GM04503 (cell line): ENCODE measurements at places on chromosomes 13 and 19.

GRCh38 chr13:109977212-109977968, 191.0 kb upstream of the IRS2 start:
- no peak for DNase-seq

- no peak for DNase-seq
Measured at GRCh38 chr13:24214528-24214927, 54.0 kb downstream of the SPATA13 start.

DNA sequence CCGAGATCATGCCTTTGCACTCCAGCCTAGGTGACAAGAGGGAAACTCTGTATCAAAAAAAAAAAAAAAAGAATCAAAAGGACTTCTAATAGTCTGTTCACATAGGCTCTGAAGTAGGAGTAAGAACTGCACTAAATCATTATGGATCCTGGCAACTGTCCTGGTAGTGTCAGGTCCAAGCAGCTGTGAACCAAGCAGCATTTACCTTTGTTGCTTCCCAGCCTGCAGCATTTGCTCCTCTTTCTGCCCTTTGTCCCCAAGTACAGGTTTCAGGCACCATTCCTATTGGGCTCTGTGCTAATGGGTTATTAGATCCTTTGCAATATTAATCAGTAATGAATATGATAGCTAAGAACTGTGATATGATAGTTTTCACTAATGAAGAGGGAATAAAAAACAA, 77.4 kb upstream of the NBEA start:
- no peak for DNase-seq

- DNase-seq: no peak
Measured at GRCh38 chr13:31191748-31192147, 8.0 kb upstream of the B3GLCT start.

DNA sequence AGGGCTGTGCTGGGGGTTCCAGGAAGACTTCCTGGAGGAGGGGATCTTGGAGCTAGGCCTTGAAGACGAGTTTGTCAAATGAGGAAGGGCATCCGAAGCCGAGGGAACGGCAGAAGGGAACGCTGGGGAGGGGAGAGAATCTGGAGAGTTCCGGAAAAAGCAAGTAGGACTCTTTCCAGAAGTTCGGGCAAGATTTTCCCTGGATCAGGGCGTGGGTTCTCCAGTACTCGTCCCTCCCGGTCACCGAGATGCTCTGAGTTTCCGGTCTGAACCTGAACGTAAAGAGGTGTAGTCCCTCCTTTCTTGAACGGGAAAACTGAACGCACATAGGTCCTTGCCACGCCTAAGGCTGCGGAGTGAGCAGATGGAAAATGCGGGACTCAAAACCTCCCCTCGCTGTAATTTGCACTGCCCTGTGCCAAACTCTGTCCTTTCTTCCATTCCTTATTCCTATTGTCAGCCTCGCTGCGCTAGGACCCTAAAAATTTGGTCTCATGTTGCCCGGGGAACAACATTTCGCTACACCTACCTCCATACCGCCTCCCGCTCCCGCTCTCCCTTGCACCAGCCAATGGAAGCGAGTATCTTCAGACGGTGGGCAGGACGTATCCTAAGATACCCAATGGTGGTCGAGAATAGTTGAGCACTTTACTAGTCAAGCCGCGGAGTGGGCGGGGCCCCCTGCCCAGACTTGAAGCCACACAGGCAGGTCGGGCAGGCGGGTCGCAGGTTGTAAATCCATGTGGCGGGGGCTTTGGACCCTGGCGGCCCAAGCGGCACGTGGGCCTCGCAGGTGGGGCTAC, at the start of gene GTPBP3:
Gene GTPBP3, plus strand, starts transcription at position 682 of the 803 bp plus-strand sequence. Its CDS starts 59 bp downstream, at position 741.
- peak; percentile 92 for DNase-seq

DNA sequence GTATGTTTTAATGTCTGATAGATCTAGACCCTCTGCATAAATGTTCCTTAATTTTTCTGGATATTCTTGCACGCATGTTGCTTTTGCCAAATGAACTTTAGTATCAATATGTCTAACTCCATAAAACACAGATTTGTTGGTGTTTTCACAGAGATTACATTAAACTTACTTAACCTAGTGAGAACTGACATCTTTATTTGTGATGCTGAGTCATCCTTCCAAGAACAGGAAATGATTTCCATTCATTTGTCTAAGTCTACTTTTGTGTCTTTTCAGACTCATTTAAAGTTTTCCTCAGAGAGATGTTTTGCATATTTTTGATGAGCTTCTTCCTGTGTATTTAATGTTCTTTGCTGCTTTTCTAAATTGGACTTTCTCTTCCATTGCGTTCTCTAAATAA, 184.0 kb downstream of the SLC7A1 start:
- DNase-seq: peak; percentile 18

GRCh38 chr13:110265682-110266430, 41.1 kb downstream of the COL4A1 start:
- DNase-seq: no peak

GRCh38 chr19:14407605-14408484, 11.3 kb downstream of the DDX39A start:
- DNase-seq: no peak

GRCh38 chr13:51887468-51887867, 25.7 kb downstream of the CCDC70 start:
- no peak for DNase-seq

- no peak for DNase-seq
Measured at GRCh38 chr19:2850256-2850925, 9.1 kb downstream of the ZNF555 start.

- DNase-seq: no peak
Measured at GRCh38 chr13:106467427-106468122, 67.9 kb downstream of the EFNB2 start.

GRCh38 chr13:99953138-99953755, 18.3 kb downstream of the ZIC5 start:
- no peak for DNase-seq

DNA sequence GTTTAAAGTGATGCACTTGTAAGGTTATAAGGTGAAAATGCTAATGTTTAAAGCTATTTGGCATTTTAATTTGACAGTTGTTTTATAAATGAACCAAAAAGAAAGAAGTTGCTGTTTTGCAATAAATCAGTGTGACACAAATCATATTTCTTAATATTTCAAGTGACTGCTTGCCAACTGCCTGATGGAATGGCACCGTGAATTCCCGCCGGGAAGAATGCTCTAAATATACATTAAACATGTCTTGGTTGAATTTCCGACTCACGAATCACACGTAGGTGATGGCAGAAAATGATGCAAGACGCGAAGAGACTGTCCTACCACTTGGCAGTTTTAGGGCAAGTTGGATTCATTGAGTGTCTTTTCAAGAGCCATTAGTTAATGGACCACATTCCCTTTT, 3.1 kb upstream of the GJB2 start:
- DNase-seq: no peak

- DNase-seq: no peak
Measured at GRCh38 chr13:33073338-33073737, 57.1 kb downstream of the KL start.

DNA sequence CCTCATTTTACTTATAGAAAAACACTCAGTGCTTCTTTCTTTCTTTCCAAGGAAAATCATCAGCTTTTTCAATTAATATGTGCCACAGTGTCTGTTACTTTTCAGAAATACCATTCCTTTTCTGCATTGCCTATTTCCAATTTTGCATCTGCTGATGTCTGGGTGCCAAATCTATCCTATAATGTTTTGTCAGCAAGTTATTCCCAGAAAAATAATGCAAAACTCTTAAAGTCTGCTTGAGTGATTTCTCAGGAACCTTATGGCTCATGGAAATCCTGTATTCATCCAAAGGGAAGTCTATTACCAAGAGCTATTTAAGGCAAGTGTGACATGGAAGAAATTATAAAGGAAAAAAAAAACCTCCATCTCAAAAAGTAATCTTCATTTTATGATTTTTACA, 224.4 kb downstream of the FGF14 start:
- DNase-seq: no peak

GRCh38 chr13:31322702-31323405, 123.1 kb downstream of the B3GLCT start:
- DNase-seq: no peak

- no peak for DNase-seq
Measured at GRCh38 chr13:104953588-104953987, 1581.9 kb downstream of the EFNB2 start.

DNA sequence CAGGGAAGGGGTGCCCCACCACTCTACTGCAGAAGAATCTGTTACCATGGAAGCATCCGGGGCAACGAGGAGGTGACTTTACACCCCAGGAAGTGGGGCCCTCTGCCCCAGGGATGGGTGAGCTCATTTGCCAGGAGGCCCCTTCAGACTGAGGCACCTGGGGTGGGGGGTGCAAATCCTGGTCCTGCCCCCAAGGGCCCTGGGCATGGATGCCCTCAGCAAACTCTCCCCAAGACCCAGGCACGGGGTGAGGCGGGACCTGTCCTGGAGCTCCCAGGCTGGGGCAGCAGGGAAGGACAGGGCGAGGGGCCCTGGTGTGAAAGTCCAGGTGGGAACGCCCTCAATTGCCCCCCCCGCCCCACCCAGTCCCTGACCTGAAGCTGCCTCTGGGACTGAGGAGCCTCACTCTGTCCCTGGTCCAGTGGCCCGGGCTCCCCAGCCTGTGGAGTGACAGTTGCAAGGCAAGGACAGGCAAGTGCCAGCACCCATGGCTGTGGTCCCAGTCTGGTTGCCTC, 52.5 kb downstream of the C1QTNF9 start:
- no peak for DNase-seq

GRCh38 chr13:40118337-40118736, 462.9 kb downstream of the COG6 start:
- DNase-seq: no peak

DNA sequence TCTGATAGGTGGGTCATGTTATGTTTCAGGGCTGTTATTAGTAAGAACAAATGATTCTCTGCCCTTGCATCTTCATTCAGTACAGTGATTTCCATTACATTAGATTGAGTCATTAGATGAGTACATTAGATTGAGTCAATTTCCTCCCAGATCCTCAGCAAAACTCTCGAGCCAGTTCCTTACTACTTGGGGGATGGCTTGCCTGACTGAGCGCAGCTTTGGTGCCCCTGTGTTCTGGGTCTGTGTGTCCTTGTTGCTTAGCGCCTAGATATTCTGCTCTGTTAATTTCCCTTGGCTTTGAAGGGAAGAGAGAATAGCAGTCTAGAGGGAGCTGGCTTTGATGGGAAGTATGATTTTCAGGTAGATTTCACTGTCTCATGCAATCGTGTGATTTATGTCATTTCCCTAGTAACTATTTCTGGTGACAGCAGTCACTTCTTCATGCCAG, 19.1 kb upstream of the SCEL start:
- DNase-seq: no peak

- DNase-seq: no peak
Measured at GRCh38 chr13:77876176-77876575, 42.5 kb downstream of the EDNRB start.

- DNase-seq: no peak
Measured at GRCh38 chr19:3653865-3654513, 27.4 kb upstream of the CACTIN start.

DNA sequence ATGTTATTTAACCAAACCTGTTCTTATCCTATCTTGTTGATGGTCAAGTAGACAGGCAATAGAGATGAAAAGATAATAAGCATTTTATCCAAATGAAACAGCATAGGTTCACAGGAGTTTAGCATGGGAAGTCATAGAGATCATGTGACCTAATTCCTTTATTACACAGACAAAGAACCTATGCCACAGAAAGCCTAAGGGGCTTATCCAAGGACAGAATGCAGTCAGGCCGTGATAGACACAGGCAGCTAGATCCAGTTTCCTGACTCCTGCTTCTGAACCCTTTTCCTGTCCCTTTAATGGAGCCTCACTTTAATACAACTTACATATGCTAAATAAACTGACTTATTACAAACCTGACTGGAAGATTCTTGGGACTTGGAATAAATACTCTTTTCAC, 532.1 kb downstream of the IRS2 start:
- DNase-seq: no peak

DNA sequence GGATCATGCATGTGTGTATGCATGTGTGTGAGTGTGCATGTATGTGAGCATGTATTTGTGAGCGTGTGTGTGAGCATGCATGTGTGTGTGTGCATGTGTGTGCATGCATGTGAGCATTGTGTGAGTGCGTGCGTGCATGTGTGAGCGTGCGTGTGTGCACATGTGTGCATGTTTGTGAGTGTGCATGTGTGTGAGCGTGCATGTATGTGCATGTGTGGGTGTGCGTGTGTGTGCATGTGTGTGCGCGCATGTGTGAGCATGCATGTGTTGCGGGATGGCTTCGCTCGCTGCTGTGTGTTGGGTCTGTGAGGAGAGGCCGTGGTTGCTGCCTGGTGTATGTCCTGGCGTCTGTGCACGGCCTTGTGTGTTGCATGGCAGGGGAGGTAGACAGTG, 32.4 kb downstream of the PAK4 start:
- DNase-seq: no peak
